ENCODE measurements at places on chromosomes 16 and 17.

DNA sequence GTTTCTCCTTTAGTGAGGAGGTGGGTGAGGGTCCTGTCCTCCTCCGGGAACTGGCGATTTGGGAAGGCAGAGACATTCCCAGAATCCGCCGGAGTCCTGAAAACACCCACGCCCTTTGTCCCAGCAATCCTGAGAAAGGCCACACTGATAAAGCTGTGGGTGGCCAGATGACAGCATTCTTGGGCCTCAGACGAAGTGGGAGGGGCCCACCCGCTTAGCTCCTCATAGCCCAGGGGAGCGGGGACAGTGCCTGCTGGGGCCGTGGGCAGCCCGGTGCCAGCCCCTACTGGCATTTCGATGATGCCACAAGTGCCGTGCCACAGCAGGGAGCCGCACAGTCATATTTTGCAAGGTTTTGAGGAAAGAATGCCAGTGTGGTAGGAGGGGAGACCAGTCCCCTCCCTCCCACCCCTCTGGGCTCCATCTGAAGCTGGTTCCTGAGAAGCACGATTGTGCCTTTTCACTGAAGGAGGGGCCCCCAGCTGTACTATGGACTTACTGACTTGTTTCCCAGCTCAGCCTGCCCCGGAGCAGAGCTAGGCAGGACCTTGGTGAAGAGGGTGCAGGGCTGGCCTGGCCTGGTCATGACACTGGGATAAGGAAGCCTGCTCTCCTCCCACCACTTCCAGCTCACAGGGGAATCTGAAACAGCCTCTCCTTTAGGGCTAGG lies 20.9 kb upstream of the MPRIP start:
- DNase-seq, result no peak

GRCh38 chr16:74923766-74924460 lies 61.0 kb downstream of the WDR59 start:
- no peak for DNase-seq

DNA sequence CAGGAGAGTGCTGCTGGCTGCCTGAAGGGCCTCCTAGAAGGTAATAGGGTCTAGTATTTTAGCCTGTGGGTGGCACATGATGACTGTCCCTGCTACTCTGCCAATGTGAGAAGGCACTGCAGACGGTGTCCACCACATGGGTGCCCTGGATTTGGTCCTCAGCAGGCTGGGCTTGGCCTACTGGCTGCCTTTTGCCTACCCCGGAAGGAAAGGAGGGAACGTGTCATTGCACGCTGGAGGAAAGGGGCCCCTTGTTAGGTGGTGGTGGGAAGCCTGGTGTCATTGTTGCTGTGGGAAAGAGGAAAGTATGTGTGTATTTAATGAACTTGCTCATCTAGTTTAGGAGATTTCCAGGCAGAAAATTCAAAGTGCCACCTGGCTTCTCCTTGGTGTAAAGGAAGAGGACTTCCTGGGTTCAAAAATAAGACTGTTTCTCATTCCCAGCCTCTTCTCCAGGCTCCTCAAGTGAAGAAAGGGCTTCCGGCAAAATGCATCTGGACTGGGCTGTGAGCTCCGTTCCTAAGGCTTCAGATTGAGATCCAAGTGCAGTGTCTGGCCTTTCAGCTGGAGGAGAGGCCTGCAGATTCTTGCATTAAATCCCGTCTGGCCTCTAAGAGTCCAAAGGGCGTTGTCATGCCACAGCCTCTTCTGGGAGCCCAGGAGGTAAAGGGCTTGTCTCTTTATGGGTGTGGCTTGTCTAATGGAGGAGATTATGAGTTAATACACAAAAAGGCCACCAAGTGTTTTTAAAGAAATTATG lies 55.1 kb downstream of the RPTOR start:
- DNase-seq, result no peak

DNA sequence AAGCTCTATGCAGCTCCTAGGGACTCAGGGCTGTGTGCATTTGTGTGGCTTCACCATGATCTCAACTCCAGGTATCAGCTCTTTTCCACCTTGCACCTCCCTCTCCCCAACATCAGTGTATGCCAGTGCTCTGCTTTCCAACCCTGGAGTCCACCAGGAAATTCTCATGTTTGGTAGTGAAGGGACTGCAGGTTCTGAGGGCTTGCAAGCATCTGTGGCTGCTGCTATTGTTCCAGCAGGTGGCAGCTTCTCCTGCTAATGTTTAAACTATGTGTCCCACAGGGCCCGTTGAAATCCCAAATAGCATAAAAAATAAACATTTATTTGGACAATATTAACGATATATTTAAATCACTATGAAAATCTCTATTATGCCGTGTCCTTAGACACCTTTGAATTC lies 82.0 kb downstream of the RGS9 start:
- DNase-seq, result no peak

DNA sequence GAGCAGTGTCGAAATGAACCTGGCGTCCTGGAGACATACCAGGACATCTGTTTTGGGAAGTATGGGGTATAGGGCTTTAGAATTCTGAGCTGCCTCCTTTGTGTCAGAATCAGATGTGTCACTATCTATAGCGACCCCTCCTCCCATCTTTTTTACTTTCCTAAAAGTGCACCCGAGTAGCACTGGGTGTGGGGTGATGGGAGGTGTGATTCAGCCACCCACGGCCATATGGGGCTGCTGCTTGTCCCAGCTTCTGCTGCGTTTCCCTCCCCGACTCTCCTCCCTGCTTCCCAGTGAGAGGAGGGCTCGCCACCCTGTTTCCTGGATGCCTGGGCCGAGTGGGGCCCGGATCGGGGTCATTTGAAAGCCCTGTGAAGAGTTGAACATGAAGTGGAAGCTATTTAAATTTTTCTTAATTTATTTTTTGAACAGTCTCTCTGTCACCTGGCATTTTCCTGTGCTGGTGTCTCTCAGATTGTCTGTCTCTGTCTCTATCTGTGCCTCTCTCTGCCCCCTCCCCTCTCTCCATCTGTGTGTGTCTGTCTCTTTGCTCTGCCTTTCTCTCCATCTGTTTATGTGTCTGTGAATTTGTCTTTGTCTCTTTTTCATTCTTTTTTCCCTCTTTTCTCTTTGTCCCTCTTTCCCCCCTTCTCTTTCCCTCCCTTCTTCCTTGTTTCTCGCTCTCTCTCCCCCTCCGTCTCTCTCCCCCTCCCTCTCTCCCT lies 638.8 kb upstream of the EEF2KMT start:
- DNase-seq, result no peak

DNA sequence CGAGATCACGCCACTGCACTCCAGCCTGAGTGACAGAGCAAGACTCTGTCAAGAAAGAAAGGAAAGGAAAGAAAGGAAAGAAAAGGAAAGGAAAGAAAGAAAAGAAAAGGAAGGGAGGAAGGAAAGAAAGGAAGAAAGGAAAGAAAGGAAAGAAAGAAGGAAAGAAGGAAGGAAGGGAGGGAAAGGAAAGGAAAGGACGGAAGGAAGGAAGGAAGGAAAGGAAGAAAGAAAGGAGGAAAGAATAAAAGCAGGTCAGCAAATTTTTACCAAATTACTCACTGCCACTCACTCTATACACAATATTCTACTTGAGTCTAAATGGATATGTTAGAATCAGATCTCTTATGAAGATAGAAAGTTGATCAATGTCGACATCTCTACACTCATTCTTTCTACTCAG lies 49.8 kb downstream of the RND2 start:
- DNase-seq, result no peak

DNA sequence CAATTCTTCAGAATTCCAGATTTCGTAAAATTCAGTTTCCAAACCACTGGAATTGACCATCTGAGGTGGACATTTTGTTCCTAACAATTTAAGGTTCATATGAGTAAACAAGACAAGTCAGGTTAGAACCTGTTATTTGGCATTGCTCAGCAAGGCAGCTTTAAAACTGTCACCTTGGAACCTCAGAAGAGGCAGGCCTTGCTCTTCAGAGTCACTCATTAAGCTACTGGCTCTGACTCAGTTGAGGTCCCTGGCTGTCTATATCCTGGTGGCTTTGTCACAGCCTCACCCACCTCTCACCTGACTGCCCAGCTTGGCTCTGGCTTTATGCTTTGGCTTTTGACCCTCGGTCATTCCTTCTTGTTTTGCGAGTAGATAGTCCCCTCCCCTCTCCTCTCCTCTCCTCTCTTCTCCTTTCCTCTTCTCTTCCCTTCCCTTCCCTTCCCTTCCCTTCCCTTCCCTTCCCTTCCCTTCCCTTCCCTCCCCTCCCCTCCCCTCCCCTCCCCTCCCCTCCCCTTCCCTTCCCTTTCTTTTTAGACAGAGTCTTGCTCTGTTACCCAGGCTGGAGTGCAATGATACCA lies 238.4 kb downstream of the SHISA9 start:
- no peak for DNase-seq

GRCh38 chr16:19559242-19559910 lies 3.9 kb downstream of the VPS35L start:
- no peak for DNase-seq

- DNase-seq, result no peak
These were observed 363.9 kb upstream of the TNRC6C start for GRCh38 chr17:77594416-77595209.

- no peak for DNase-seq
These were observed 34.2 kb downstream of the TBX4 start for GRCh38 chr17:61486135-61487120.

- DNase-seq, result no peak
These were observed 27.3 kb downstream of the CD300LG start for GRCh38 chr17:43874293-43874692.

- no peak for DNase-seq
These were observed 23.8 kb downstream of the LDHD start for GRCh38 chr16:75092777-75093176.

GRCh38 chr16:75250809-75251279 lies 580 bp downstream of the BCAR1 start:
- no peak for DNase-seq

- DNase-seq, result no peak
These were observed 32.1 kb upstream of the SLC38A8 start for GRCh38 chr16:84074721-84075120.

DNA sequence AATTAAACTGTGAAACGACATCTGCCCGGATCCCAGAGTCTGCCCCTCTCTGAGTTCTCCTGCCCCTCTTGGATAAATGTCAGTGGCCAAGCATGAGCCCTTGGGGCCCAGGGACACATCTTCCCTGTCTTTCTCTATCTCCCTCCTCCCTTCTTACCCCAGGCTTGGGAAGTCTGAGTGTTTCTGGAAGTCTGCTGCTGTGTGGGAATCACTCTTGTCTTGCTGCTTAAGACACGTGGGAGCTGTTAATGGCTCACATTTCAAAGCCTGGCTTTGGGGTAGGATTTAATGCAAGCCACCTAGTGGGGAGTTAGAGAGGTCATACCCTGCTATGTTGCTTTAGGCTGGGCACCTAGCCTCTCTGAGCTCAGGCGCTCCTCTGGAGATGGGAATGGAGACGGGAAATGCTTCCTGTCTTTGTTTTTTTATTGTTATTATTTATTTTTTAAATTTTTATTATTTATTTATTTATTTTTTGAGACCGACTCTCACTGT lies 218.5 kb upstream of the CIBAR2 start:
- DNase-seq, result no peak

DNA sequence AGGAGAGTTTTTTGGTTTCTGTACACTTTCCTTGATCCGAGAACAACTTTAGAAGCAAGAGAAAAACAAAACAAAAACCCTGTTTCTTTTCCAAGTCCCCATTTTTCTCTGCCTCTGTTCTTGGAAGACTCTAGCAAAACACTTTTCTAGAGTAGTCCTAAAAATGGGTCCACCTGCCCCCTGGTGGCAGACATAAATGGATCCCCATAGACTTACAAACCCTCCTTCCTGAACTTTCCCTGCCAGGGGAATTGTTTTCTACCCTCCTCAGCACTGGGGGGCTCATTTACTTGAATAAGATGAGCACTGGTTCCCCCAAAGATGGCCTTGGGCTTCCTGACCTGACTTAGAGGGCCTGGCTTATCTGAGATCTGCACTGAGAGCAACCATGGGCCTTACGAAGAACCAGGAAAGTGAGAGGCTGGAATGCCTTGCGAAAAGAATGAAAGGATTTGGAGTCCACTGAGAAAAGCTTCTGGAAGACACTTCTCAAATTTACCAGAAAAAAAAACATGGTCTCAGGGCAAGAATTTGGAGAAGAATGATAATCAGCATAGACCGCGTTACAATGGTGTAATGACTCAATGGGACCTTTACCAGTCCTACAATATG lies 48.0 kb upstream of the CDYL2 start:
- DNase-seq, result no peak

DNA sequence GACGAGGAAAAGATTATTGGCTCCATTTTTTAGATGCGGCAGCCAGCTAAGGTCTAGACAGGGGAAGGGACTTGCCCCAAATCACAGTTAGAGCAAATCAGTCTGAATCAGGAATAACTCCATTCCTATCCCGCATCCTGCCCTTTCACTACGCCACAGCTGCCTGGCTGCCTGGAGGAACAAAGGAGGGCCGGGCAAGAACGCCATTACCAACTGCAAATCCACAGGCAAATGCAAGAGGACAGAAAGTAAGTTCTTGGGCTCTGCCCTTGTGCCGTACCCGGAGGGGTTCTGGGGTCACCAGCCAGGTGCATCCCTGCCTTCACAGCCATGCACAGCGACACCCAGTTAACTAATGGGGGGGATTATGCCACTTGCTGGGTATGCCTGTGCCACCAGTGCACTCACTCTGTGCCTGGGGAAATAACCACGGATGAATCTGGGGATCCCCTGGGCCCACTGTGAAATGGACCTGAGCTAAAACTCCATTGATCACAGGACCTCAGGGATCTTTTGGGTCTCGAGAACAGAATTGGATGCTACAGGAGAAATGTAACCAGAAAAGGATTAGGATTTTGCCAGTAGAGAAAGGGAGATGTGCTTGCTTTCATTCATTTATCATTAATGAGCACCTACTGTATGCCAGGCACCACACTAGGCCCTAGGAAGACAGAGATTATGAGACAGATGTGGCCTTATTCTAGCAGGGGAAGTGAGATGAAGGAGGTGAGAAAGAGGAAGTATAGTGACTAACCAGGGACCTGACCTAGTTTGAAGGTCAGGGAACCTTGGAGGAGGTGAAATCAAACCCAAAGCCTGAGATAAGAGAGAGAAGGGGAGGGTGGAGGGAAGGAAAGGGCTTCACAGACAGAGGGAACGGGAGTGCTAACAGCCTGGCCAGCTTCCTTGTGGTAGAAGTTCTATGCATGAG lies 17.7 kb downstream of the BCL7C start:
- DNase-seq, result no peak

GRCh38 chr17:45009676-45010467 lies 41.6 kb downstream of the DCAKD start:
- no peak for DNase-seq

DNA sequence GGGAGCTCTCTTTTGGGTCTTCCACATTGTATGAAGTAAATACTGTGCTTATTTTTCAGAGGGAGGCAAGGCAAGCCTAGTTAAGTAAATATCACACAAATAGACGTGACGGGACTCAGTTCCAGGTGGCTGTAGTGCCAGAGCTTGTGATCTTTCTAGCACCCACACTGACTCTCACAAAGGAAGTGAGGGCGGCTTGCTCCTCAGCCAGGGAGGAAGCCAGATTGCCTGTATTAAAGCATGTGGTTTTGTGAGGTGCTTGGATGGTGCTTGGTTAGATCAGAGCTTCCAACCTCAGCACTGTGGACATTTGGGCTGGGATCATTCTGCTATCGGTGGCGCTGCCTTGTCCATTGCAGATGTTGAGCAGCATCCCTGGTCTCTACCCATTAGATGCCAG lies 80.1 kb downstream of the VAT1L start:
- no peak for DNase-seq

Measured in stimulated activated CD4-positive, alpha-beta T cell treated with anti-CD3 and anti-CD28 coated beads, Interleukin-4, amount 100 ng/mL, for 4 hours (primary cell).